ENCODE measurements at places on chromosomes 11 and 22. TPM values are rescaled to one million over a fixed set of nuclear protein-coding genes. Genes with fewer than 3 reads are reported as not detected.

Gene IL18
- total RNA-seq: not detected

Gene HOATZ
- total RNA-seq: not detected

- DNase-seq: no peak
These were observed 352.2 kb upstream of the CTSC start for GRCh38 chr11:88689548-88690240.

GRCh38 chr11:120911943-120912342 lies 112.0 kb upstream of the TBCEL start:
- DNase-seq: no peak

Gene DEPDC7
- total RNA-seq: 0.39 TPM

Gene MB
- total RNA-seq: 0.53 TPM
